ENCODE measurements at places on chromosomes 1 and 21.

DNA sequence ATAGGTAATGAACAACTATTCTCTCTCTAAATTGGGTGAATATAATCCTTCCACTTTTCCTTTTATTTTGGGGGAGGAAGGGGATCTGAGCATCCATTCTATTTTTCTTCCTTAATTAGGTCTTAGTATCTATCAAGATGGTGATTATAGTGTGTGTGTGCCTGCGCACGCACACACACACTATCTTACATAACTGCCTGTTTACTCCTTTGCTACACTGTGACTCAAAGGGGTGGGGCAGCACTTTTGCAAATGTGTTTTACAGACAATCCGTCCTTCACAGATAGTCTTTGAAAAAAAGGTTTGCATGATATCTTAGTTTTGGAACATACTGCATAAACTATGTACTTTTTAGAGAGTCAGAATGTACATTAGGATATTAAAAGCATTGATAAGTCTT is 191.5 kb downstream of the SDCCAG8 start:
- DNase-seq = no peak

DNA sequence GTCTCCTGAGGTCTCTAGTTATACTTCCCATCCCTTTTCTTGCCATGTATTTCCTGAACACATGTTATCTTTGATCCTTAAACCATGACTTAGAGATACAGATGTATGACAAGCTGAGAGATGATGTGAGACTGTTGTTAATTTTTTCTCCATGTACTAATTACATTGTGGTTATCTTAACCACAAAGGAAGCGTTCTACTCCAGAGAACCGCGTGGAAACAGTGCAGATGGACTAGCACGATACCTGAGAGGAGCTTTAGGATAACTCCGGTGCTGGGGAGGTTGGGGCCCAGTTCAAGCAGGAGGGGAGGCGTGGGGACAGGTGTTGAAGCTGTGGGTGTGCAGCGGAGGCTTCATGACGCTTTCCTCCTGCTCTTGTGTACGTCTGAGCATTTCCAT is 17.5 kb downstream of the PDE9A start:
- no peak for DNase-seq

GRCh38 chr1:61313906-61314422 is 231.6 kb downstream of the NFIA start:
- no peak for DNase-seq

DNA sequence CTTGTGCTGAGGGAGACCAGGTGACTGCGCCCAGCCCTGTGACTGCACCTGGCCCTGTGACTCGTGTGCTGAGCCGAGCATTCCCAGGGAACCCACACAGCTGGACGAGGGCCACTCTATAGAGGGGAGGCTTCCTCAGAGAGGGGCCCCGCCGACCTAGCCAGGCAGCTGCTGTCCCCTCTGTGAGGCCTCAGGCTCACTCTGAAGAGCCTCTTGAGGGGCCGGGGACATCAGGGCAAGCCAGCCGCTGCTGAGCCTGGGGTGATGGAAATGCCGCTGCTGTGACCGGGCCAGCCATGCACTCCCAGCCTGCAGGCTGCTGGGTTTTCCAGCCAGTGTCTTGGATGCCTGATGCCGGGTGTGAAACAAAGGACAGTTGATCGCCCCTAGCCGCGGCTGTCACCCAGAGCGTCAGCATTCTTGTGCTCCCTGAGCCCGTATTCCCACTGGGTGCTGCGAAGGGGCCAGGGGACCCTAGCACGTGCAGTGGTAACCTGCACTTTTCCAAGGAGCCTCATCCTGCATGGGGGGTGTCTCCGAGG is 17.5 kb downstream of the PFKL start:
- DNase-seq = no peak

GRCh38 chr1:58755468-58755872 is 28.4 kb downstream of the JUN start:
- DNase-seq = peak; percentile 73

- DNase-seq = no peak
These were observed 43.7 kb upstream of the EXOSC10 start for GRCh38 chr1:11143401-11143800.

DNA sequence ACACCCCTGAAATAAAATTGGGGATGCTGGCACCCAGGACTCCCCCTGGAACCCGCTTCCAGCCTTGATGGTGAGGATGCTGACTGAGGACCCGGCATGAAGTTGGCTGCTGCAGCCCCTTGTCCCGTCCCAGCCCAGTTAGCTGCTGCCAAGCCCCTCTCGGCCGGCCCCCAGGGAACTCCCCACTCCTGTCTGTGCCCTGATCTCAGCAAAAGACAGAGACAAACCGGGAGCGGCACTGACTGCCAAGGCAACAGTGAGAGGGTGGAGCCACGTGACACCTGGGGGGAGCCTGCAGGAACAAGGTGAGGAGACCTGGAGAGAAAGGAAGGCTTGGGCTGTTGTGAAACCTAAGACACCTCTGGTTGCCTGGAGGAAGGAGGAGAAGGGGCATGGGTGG is 24.7 kb downstream of the CASZ1 start:
- DNase-seq = no peak

- DNase-seq = no peak
These were observed 54.9 kb upstream of the ADAMTS5 start for GRCh38 chr21:27021801-27022200.

DNA sequence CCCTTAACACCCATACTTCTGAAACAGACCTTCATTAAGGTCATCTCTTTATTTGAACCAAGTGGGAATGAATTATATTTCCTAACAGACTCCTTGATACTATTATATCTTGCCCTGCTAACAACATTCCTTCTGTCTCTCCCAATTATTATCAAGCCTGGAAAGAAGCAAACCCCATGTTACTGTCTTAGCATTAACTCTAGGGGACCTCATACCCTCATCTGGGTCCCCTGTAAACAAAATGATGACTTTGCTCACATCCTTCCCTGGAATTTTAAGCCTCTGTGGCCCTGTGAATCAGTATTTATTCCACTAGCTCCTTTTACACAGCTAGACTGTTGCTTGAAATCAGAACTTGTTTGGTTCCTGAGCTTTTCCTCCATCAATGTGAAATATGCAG is 38.3 kb upstream of the BCL10 start:
- DNase-seq = no peak

DNA sequence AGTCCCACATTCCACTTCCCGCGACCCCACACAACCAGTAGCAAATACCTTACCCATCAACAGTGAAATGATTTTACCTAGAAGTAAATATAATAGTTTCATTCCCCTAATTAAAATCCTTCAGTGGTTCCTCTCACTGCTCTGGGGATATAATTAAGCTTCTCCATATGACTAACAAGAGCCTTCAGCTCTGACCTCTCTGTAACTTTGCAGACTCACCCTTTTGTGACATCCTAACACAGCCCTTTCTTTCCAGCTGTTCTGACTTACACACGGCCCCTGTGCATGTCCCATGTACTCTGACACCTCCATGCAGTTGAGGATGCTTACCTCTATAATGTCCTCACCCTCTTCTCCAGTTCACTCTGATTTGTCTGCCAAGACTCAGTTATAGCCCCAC is 137.3 kb upstream of the SPAG17 start:
- no peak for DNase-seq

DNA sequence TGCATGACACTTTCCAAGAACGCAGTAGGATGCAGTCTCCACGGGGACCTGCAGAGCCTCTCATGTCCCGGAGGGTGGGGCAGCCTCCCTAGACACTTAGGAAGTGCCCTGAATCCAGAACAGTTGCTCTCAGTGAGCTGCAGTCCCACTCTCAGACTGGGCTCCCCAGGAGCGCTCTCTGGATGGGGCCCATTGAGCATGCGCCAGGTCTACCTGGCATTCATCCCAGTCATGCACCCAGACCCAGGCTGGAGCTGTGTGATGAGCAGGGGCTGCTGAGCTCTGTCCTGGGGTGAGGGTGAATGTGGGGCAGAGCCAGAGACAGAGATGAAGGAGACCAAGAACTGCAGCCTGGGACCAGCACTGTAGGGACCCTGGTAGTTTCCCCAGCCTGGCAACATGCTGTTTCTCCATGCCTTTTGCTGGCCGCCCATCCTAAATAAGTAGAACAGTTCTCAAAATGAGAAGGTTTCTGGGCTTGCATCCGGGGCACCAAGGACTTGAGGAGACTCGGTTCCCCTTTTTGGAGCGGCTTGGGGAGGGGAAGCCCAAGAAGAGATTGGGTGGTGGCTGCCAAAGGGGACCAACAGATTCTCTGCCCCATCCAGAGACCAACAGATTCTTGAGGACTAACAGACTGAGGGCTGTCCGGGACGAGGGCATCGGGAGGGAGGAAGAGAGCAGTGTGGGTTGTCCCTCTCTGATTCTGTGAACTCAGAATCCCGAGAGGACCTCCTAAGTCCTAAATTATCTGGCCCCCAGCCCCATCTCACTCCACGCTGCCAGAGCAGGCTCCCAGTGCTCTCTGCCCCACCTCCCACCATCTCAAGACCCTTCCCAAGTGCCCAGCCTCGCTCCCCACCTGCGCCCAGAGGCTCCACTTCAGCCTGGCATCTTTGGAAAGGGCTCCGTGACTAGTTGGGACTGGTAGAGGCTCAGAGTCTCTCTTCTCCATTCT is 1.0 kb upstream of the PGLYRP4 start:
- no peak for DNase-seq

DNA sequence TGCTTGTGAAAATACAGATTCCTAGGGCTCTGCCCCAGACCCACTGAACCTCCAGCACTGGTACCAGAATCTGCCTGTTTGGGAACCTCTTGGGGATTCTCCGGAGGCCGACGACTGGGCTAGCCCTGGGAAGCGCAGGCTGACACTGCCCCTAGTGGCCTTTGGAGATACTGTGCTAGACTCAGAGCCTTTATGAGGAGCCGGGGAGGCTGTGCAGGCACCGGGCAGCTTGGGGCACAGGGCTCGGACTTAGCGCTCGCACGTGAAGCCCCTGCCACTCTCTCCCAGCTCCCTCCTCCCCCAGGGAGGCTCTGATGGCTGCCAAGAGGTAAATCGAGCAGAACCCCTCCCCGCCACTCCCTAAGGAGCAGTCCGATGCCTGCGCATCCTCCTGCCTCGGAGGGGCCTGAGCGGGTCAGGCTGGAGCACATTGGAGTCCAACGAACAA is 144.6 kb upstream of the TNR start:
- DNase-seq = peak; percentile 56

GRCh38 chr1:146039844-146040194 is 18.3 kb upstream of the HJV start:
- DNase-seq = no peak

GRCh38 chr1:30085811-30086770 is 637.3 kb downstream of the MATN1 start:
- peak; percentile 75 for DNase-seq

DNA sequence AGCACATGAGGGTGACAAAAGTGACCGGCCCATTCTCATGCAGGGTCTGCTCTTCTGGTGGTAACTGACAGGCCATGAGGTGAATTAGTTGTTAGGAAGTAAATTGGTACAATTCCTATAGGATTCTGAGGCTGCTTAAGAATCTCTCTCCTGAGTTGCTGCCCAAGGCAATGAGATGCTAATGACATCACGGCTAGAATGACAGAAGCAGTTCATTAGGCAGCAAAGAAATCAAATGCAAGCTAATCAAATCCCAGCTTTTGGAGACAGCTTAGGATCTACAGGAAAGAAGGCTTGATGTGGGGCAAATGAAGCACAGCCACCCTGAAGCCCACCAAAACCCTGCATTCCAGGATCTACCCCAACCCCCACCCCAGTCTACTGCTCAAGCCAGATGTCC is 265.2 kb downstream of the ASTN1 start:
- no peak for DNase-seq

GRCh38 chr1:239795304-239795703 is 296.4 kb upstream of the FMN2 start:
- DNase-seq = no peak

DNA sequence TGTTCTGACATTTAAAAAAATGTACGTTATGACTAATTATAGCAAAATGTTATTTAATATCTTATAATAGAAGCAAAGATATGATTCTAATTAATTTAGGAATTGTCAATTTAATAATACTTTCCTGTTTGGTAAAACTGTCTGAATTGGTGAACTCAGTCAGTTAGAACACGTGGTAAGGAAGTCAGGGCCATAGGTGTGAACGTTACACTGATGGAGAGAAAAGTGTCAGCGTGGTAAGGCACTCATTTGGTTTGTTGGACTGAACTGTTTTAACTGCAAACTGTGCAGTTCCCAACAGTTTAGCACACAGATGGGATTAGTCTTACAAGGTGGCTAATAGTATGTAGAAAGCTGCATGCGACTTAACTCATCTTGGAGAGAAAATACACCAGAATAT is 102.9 kb downstream of the EPB41 start:
- no peak for DNase-seq

DNA sequence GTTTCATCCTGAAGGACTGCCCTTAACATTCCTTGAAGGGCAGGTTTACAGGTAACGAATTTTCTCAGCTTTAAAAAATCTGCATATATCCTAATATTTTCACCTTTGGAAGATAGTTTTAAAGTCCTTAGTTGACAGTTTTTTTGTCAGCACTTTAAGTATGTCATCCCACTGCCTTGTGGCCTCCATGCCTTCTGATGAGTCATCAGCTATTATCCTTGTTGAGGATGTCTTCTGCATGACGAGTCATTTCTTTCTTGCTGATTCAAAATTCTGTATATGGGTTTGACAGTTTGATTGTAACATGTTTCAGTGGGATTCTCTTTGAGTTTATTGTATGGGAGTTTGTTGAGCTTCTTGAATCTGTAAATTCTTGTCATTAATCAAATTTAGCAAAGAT is 500.6 kb downstream of the DISC1 start:
- no peak for DNase-seq

GRCh38 chr21:41664881-41665765 is 101.7 kb downstream of the RIPK4 start:
- DNase-seq = no peak

DNA sequence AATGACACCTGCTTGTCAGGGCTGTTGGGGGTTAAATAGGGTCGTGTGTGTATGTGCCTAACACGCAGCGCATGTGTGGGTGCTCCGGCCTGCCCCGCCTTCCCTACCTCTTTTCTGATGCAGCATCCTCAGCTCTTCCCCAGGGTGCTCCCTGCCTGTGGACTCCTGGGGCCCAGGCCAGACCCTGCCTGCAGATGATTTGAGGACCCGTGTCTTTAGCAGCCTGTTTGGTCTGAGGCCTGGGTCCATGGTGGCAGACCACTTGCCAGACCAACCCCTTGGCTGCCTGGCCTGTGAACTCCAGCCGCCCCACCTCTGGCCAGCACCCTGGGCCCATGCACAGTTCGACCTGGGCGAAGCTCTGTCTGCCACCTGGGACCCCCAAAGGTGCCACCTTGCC is 57.0 kb upstream of the SIM2 start:
- DNase-seq = no peak

DNA sequence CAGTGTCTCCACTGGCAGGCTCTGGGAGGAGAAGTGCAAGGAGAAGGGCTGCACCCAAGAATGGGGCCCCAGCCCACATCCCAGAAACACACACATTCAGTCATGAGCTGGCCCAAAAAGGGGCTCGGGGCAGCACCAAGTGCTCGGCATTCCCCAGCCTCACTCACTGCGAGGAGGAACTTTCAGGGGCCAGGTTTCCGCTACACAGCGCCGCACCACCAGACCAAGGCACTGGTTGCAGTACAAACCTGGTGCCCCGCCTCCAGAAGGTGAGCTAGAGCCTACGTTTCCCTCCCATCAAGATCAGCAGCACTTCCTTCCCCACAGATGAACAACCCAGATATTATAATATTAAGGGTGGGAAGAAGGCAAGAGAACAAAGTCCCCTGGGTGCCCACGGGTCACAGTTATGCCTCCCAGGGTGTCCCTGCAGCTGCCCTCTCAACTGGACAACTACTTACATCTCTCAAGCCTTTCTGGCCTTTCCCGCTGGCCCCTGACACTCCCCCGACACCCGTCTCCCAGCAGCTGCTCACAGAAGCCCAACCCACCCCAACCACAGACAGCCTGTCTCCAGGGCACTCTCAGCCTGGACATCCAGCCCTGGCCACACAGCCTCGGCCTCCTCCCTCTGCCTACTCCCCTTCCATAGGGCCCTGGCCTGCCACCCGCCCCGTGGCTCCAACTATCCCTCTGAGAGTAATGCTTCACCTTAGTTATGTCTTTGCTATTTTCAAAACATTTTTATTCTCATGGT is 3.8 kb downstream of the PBXIP1 start:
- DNase-seq = peak; percentile 72

Measured in stimulated activated CD8-positive, alpha-beta memory T cell treated with anti-CD3 and anti-CD28 coated beads, Interleukin-4, amount 100 ng/mL, for 48 hours (primary cell).